ENCODE measurements at places on chromosomes 7 and 10. TPM values are rescaled to one million over a fixed set of nuclear protein-coding genes. Genes with fewer than 3 reads are reported as not detected.

DNA sequence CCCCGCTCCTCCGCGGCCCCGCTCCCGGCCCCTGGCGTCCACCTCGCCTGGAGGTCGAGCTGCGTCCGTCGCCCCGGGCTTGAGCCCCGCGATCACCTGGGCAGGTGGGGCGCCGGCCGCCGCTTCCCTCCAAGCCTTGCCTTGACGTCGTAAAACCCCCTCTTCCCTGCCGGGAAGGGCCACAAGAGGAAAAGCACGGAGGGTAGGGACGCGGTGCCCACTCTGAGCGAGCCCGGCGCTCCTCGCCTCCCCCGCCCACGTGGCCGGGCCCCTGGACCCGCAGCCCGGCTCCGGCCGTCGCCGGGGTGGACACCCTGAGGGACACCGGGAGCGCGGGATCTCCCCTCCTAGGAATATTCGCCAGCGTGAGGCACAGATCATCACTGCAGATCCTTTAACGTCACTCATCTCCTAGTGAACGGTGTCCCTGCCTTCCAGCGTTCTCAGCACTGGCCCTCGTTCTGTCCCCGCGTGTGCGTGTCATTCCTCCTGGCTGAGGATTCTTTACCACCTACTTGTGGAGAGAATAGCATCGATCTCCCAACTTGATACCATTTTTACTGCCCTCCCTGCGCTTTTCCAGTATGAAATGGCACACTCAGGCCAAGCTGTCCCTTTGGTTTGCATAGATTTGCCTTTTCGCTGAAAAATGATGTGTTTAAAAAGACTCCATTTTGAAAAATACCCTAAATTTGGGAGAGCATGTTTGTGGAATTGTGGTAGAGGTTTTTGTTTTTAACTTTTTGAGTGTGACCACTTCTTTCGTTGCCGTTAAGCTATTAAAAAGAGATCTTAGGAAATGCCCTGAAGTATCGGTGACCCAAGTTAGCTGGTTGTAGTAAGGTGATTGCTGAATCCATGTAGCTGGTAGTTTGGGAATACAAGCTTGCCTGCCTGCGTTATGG lies 649 bp downstream of the ACTR3B start:
- no peak for DNase-seq
- H3K27me3 ChIP-seq: no peaks in the 10 kb centered on the region
- H3K4me3 ChIP-seq: peak overlapping the region; percentile 92
- H3K4me1 ChIP-seq: peaks cover 14% of the 10 kb centered on the region
- H3K27ac ChIP-seq: peak overlapping the region; percentile 90

- H3K4me1 ChIP-seq: no peaks in the 10 kb centered on the region
- no peak for DNase-seq
- no peak overlapping the region for H3K27ac ChIP-seq
Observed at GRCh38 chr7:85285527-85285926, 98.7 kb upstream of the SEMA3D start.

- DNase-seq: no peak
- no peaks in the 10 kb centered on the region for H3K27me3 ChIP-seq
- no peaks in the 10 kb centered on the region for H3K4me1 ChIP-seq
- H3K36me3 ChIP-seq: no peaks in the 10 kb centered on the region
- H3K4me3 ChIP-seq: no peak overlapping the region
Observed at GRCh38 chr7:96723622-96724021, 14.0 kb upstream of the SEM1 start.

DNA sequence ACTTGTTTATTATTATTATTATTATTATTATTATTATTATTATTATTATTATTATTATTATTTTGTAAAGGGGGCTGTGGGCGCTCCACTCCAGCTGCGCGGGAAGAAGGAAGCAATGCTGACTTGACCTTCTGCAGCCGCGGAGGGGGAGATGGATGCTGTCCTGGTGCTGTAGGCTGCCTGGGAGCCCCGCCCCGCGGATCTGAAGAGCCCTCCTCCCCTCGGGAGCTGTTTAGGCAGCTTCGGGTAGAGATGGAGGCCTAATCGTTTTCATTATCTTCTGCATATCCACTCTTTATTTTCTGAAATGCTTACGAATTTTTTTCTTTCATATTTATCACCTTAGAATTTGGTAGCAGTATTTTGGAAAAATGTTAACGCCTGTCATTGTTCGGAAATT lies 101.2 kb upstream of the KLF6 start:
- no peak for DNase-seq
- no peaks in the 10 kb centered on the region for H3K36me3 ChIP-seq
- H3K27me3 ChIP-seq: no peaks in the 10 kb centered on the region
- peaks cover 11% of the 10 kb centered on the region for H3K4me1 ChIP-seq

- no peaks in the 10 kb centered on the region for H3K36me3 ChIP-seq
- no peaks in the 10 kb centered on the region for H3K27me3 ChIP-seq
- H3K4me1 ChIP-seq: peaks cover 5% of the 10 kb centered on the region
- H3K4me3 ChIP-seq: no peak overlapping the region
Observed at GRCh38 chr7:85204061-85204460, 17.2 kb upstream of the SEMA3D start.

The LHPP gene
- 26.8 TPM for total RNA-seq

DNA sequence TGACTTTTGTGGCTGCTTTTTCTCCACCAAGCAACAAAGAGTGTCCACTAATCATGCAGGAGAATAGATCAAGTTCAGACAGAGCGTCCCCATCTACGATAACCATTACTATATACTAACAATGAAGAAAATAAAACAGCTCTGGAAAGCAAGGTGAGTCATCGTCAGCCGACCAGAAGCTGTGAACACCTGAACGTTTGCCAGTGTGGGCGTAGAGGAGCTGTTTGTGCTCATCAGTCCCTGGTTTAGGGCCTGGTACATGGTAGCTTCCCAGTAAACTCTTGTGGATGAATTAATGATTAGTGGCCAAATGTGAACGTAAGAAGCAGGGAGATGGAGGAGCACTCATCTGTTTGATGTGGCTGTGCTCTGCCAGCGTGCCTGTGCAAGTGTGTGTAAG lies 180.7 kb downstream of the EVX1 start:
- H3K27me3 ChIP-seq: no peaks in the 10 kb centered on the region
- H3K4me3 ChIP-seq: no peak overlapping the region
- no peak for DNase-seq
- H3K36me3 ChIP-seq: no peaks in the 10 kb centered on the region
- no peak overlapping the region for H3K27ac ChIP-seq
- H3K4me1 ChIP-seq: no peaks in the 10 kb centered on the region

DNA sequence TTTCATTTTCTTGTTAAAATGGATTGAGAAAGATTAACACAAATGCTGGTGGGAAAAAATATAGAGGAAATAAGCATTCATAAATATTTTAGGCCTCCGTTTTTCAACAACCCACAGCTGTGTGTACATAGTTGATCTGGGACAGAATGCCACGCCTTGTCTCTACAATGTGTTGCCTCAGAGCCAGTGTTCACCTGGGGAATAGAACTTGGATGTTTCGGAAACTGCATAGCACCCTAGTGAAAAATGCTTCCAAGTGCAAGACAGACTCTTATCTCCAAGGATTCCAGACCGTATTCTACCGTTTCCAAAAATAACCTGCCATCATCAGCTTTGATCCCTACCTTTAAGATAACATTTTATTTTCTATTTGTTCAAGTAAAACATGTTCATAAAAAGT lies 260.9 kb downstream of the SDK1 start:
- H3K27me3 ChIP-seq: no peaks in the 10 kb centered on the region
- no peaks in the 10 kb centered on the region for H3K4me1 ChIP-seq
- H3K27ac ChIP-seq: no peak overlapping the region
- no peaks in the 10 kb centered on the region for H3K36me3 ChIP-seq

GRCh38 chr10:20274571-20274970 lies 458.3 kb downstream of the PLXDC2 start:
- no peaks in the 10 kb centered on the region for H3K36me3 ChIP-seq
- H3K4me3 ChIP-seq: no peak overlapping the region
- no peak for DNase-seq
- no peak overlapping the region for H3K27ac ChIP-seq

The RAMP3 gene
- total RNA-seq: 20.5 TPM

Measured in spleen (tissue), 13 donors.